ENCODE measurements at places on chromosomes 12 and 14.
A peak's percentile ranks its signal among the peaks of the same experiment; 100 is the strongest.

- no peak for DNase-seq
These were observed 32.7 kb downstream of the CACNA2D4 start for GRCh38 chr12:1885599-1886245.

DNA sequence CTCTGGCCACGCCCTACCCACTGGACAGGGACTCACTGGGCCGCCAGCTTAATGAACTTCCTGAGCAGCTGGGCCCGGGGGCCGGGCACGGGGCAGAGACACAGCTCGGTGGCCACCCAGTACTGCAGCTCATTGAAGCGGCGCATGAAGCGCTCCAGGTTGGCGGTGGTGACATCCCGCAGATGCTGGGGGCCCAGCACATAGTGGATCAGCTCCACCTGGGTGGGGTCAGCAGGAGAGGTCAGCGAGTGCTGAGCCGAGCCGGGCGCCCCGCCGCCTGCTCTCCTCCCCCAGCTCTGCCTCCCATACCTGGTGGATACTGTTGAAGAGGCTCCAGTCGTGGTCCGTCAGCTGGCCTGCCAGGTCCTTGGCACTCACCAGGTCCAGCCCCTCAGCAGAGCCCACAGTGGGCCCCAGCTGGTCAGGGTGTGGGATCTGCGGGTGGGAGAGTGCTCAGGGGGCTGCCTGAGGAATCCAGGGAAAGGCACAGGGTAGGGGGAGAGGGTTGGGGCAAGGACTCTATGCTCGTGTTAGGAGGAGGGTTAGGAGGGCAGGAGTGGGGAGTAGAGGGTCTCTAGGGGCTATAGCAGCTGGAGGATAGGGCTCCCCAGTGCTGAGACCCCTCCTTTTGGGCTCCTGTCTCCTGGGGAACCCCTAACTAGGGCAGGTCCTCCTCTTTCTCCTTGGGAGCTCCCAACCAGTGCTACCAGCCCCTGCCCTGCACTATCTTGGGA, 15.5 kb upstream of the ENDOU start:
- DNase-seq, result no peak

DNA sequence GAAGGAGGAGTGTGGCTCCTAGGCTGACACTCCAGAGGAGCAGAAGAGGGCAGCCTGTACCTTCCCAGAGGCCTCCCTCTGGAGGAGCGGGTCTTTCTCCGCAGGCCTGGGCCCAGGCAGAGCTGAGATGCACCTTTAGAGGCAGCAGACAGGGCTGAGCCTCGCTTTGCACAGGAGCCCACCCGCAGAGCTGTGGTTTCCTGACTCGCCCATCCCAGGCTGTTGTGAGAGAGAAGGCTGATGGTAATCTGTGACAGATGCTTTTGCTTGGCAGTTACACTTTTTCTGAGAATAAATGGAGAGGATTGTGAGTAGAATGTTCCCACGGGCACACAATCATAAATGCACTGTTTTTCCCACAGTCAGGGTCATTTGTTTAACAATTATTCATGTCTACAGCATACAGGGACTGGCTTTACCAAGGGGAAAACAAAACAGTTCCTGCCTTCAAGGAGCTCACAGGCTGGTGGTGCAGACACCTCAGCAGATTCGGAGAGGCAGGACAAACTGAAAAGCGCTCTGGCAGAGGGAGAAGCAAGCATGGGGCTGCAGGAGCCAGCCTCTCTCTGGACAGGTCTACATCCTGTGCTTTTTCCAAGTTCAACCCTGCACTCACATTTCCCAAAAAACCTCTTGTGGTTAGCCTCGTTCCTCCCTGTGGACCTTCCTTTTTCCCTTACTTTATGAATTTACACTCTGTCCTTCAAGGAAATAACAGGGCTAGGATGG, 13.9 kb downstream of the EVL start:
- peak; percentile 87 for DNase-seq

- no peak for DNase-seq
These were observed 111.9 kb downstream of the LRRK2 start for GRCh38 chr12:40336573-40337199.

DNA sequence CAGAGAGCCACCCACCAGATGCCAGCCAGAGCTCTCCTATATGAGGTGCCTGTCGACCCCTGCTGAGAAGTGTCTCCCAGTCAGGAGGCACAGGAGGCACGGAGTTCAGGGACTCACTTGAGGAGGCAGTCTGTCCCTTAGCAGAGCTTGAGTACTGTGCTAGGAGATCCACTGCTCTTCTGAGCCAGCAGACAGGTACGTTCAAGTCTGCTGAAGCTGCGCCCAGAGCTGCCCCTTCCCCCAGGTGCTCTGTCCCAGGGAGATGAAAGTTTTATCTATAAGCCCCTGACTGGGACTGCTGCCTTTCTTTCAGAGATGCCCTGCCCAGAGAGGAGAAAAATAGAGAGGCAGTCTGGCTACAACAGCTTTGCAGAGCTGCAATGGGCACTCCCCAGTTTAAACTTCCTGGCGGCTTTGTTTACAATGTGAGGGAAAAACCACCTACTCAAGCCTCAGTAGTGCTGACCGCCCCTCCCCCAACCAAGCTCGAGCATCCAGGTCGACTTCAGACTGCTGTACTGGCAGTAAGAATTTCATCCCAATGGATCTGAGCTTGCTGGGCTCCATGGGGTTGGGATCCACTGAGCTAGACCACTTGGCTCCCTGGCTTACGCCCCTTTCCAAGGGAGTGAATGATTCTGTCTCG, 146.7 kb upstream of the USP15 start:
- no peak for DNase-seq

DNA sequence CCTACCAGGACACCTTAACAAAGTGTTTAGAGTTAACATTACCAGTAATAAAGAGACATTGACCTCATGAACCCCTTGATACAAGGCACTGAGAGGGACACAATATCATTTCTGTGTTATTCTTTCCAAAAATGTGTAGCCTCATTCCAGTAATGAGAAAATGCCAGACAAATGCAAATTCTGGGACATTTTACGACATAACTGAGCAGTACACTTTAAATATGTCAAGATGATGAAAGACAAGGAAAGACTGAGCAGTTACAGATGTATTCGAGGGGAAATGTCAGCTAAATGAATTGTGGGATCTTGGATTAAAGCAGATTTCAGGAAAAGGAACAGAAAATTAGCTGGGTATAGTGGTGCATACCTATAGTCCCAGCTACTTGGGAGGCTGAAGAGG, 255.6 kb downstream of the ERC1 start:
- DNase-seq, result no peak

- no peak for DNase-seq
These were observed 9.7 kb upstream of the HCAR1 start for GRCh38 chr12:122740351-122740750.

GRCh38 chr14:99793213-99794150, at the start of gene EML1:
EML1 (plus strand) TSS chr14:99793413; CDS start chr14:99793477, 64 bp downstream.
- peak; percentile 83 for DNase-seq

Data from CD4-positive, alpha-beta T cell treated with Interleukin-12 subunit alpha and Interleukin-12 subunit beta, for 1 hour (primary cell).